ENCODE measurements at places on chromosomes 5 and 9.
A peak's percentile ranks its signal among the peaks of the same experiment; 100 is the strongest.

DNA sequence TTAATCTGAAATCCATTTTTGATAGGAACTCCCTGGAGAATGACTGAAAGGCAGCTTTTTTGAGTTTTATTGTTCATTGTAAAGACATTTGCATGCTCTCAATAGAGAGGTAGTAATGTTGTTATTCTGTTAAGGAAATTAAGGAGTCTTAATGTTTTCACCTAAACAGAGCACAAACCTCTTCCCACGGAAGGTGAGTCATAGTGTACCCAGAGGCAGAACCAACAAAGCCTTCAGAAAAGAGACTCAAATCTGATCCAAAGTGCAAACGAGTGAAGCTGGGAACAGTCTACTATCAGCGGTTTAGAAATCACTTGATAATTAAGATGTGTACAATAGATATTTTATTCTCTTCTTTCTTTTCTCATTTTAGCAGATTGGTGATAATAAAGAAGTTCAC is 470.5 kb downstream of the PLK2 start:
- DNase-seq: no peak

DNA sequence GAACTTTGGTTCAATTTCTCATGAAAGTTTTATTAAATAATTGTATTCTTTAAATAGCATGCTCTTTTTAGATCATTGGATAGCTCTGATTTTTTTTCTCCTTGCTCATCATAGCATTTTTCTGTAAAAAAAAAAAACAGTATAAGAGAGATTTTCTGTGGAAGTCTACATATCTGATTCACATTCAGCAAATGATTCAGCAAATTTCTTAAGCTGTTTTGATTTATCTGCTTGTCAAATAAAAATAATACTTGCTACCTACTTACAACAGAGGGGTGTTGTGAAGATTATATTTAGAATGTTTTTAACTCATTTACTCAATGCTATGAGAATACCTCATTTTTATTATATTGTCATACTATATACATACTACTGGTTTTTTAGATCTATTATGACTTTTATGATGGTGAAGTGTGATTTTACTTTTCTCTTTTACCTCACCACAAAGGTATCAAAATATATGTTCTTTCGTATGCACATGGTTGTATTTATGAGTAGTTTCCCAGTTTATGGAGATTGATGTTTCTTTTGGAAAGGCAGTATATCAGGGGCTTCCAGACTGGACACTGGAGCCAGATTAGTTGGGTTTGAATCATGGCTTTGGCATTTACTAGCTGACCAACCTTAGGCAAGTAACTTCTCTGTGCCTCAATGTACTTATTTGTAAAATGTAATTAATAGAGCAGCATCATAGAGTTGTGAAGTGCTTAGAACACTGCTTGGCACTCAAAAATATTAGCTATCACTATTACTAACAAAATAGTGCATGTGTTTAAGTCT is 25.5 kb downstream of the TNPO1 start:
- no peak for DNase-seq

DNA sequence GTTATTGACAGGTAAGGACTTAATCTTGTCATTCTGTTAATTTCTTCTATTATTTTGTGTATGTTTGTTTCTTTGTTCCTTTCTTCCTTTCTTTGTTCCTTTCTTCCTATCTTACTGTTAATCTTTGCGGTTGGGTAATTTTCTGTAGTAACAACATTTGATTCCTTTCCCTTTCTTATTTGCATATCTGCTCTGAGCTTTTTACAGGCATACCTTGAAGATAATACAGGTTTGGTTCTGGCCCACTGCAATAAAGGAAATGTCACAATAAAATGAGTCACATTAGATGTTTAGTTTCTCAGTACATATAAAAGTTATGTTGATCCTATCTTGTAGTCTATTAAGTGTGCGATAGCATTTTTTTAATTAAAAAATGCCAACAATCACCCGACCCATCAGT is 440.7 kb downstream of the NFIB start:
- DNase-seq: no peak

DNA sequence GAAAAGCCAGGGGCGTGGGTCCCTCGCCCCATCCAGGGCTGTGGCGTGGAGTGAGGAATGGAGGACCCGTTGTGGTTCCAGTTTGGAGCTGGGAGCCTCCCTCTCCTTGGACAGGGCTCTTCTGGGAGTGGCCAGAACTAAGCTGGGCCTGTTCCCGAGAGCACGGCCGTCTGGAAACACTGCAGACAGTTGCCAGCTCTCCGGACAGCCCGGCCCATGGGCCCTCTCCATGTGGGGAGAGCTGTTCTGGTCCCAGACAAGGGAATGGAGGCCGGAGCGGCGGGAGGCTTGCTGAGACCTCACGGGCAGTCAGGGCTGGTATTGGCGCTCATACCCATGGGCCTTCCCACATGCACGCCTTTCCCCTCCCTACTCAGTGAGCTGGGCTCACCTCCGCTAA is 45.2 kb upstream of the FCN2 start:
- no peak for DNase-seq

GRCh38 chr5:136740228-136740627 is 374.9 kb upstream of the TRPC7 start:
- DNase-seq: no peak

- no peak for DNase-seq
Measured at GRCh38 chr5:27962198-27962597, 923.8 kb upstream of the CDH9 start.

- no peak for DNase-seq
Measured at GRCh38 chr5:177447611-177448243, 1.1 kb downstream of the PRR7 start.

- DNase-seq: no peak
Measured at GRCh38 chr5:150731669-150732242, 27.1 kb downstream of the DCTN4 start.

- DNase-seq: no peak
Measured at GRCh38 chr5:106017243-106017857, 1653.4 kb downstream of the EFNA5 start.

- no peak for DNase-seq
Measured at GRCh38 chr5:91840412-91840811, 457.3 kb upstream of the ARRDC3 start.

DNA sequence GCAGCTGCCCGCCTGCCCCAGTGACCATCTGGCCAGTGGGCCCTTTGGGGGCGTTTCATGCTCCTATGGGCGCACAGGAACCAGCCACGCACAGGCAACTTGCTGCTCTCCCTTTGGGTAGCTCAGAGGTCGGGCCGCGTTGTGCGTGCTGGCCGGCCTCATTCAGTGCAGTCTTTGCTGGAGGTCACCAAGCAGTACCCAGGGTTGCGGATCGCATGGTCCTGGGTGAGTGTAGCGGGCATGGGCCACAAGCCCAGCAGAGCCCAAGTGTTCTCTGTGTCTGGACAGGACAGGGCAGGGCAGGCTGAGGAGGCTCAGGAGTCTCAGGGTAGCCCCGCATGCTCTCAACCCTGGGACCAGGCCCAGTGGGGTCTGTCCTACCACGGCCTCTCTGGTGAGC is 9.9 kb upstream of the MRNIP start:
- no peak for DNase-seq

- no peak for DNase-seq
Measured at GRCh38 chr9:112894041-112894440, 3.4 kb upstream of the SLC46A2 start.

DNA sequence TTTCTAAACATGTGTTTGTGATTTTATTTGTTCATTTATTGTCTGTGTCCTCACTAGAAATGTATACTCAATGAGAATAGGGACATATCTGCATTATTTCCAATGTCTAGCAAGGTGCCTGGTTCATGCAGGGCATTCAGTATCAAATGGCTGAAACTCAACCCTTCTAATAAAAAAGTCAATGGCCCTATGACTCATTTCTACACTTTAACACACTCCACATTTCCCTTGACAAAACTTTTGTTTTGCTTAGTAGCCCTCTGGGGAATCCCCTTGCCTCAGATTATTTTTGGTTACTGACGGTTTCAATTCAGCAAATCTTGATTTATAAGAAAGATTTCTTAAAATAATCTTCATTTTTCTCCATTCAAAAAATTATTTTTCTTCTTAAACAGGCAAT is 206.0 kb upstream of the DMRTA1 start:
- DNase-seq: peak; percentile 25

GRCh38 chr5:148186248-148187003 is 16.4 kb upstream of the SPINK6 start:
- DNase-seq: peak; percentile 26

DNA sequence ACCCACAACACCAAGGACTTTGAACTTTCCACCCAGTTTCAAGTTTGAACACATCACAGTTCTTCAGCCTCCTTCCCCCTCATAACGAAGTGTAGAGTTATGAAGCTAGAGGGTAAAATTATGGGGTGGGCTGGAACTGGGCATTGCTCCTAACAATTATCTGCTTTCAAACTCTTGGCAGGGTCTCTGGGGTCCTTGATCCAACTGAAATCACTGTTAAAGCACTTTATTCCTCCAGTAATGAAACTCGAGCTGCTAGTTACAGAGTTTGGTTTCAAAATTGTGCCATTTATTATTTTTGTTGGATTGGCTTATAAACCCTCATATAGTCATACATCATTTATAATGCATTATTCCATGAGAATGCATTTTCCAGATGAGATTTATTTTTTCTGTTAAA is 158.5 kb downstream of the RGS3 start:
- DNase-seq: no peak

- no peak for DNase-seq
Measured at GRCh38 chr9:98658951-98659351, 49.8 kb downstream of the GABBR2 start.

DNA sequence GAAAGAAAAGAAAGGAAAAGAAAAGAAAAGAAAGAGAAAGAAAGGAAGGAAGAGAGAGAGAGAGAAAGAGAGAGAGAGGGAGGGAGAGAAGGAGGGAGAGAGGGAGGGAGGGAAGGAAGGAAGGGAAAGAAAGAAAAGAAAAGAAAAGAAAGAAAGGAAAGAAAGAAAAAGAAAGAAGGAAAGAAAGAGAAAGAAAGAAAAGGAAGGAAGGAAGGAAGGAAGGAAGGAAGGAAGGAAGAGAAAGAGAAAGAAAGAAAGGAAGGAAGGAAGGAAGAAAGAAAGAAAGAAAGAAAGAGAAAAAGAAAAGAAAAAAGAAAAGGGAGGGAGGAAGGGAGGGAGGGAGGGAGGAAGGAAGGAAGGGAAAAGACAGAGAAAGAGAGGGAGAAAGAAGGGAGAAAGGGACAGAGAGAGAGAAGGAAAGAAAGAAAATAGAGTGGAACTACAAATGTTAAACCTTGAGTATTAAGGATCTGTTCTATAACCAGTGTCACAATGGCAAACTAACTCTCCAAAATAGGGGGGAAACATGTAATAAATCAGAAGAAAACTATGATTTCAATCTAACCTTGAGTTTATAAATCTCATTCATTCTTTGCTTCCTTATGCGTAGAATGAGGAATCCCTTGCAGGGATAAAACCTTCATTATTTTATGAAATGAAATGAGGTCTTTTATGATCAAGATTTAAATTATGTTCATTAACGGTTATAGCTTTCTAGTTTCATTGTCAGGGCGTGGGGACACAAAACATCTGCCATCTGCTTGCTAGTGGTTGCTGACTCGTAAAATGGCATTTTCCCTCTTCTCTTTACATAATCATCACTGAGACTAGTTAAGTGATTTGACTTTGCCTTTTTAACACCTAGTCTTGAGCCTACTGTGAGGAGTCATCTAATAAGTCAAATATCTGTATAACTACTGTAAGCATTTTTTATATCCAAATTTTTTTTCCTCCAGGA is 40.7 kb upstream of the RAD23B start:
- no peak for DNase-seq

- no peak for DNase-seq
Measured at GRCh38 chr9:124657516-124657915, 113.6 kb downstream of the NR6A1 start.

DNA sequence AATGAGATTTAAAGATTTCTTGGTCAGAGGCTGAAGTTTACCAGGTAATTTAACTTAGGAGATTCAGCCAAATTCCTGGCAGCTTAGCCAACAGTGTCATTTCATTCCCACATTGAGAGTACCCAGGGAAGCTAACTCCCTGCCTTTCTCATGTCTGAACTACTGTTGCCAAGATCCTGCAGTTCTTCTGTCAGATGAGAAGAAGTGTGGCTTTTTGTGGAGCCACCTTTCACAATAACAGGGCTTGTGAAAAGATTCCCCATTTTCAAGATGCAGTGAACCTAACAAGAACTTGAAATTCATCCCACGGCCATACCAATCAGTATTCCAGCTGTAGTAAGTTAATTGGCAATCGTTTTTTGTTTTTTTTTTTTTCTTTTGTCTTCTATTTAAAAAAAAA is 176.4 kb downstream of the XRCC4 start:
- no peak for DNase-seq

GRCh38 chr5:60896991-60897390 is 47.9 kb downstream of the ERCC8 start:
- DNase-seq: no peak

GRCh38 chr5:18984559-18985080 is 1003.4 kb downstream of the CDH18 start:
- no peak for DNase-seq

DNA sequence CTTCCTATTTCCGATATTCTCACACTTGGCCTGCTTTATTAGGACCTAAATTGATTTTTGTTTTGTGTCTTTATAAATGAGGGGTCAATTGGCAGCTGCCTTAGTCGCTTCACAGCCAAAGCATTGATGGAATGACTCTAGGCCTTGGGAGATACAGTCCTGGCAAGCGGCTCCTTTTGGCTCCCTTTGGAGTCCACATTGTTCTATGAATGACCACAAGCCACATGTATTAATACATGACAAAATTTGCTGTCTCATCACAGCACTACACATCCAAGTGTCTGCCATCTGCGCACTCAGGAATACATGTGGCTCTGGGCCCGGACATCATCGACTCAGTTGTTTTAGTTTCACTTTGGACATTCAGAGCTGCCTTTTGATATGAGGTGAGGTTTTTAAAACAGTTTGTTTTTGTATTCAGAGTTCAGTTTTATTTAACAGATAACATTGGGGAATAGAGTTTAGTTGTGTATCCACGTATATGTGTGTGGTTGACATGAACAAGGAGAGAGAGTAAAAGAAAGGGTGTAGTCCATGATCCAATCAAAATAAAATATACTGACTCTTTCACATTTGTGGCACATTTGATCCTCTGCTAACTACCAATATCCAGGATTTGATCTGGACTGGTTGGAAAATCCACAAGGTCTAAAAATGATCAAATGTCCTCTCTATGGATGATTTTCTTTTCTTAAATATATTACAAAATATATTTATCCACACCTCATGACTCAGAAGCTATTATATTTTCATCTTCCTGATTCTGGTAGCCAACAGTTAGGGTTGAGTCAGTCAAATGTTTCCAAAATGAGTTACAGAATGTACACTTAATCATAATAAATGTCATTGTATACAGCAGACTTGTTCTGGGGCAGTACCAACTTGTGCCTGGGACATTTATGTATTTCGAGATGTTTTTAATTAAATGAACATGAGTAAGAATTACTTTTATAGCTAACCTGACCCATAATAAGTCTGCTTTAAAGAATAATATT is 114.0 kb upstream of the MTAP start:
- no peak for DNase-seq

- no peak for DNase-seq
Measured at GRCh38 chr9:29657821-29658220, 2084.5 kb upstream of the C9orf72 start.

DNA sequence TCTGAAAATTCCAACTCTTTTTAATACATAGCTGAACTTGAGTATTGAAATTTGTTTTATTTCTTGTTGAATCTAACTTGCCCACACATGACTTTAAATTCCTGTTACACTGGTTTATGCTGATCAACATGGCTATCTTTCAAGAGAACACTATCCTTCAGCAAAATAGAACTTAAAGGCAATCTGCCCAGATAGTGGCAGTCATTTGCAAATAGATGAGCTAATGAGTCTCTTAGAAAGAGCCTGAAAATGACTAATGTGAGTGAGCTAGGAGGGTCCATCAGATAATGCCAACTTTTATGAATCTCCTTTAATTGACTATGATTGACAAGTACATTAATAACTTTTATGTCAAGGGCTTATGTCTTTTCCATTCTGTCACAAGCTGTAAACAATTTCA is 1360.8 kb upstream of the C9orf72 start:
- no peak for DNase-seq
